Right renal pelvis (tissue), 4 donors: ENCODE measurements at places on chromosomes 7 and 10. TPM values are rescaled to one million over a fixed set of nuclear protein-coding genes. Genes with fewer than 3 reads are reported as not detected.

Gene BBIP1
- 41.2 TPM for polyA plus RNA-seq

- DNase-seq = no peak
Observed at GRCh38 chr7:128240696-128241386, at the start of gene LEP. Gene LEP, plus strand, starts transcription at chr7:128241278. Its CDS starts 10,741 bp downstream, at chr7:128252019.

DNA sequence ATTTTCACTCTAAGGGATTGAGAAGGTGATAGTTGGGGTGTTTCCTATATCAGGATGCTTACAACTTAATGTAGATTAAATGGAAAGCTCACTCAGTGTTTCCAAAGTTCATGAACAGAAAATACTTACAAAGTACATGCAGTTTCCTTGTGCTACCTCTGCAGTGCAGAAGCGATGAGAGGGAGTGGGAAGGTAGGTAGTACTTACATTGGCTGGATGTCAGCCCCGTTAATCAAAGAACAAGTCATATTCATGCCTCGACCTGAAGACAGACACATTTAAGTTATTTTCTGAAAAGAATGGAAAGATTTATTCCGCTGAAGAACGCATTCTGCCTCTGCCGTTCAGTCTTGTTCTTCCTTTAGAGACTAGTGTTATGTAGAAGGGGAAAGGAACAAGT lies 93.1 kb downstream of the ZMYND11 start:
- no peak for DNase-seq

Gene CDC123
- 136 TPM for polyA plus RNA-seq

DNA sequence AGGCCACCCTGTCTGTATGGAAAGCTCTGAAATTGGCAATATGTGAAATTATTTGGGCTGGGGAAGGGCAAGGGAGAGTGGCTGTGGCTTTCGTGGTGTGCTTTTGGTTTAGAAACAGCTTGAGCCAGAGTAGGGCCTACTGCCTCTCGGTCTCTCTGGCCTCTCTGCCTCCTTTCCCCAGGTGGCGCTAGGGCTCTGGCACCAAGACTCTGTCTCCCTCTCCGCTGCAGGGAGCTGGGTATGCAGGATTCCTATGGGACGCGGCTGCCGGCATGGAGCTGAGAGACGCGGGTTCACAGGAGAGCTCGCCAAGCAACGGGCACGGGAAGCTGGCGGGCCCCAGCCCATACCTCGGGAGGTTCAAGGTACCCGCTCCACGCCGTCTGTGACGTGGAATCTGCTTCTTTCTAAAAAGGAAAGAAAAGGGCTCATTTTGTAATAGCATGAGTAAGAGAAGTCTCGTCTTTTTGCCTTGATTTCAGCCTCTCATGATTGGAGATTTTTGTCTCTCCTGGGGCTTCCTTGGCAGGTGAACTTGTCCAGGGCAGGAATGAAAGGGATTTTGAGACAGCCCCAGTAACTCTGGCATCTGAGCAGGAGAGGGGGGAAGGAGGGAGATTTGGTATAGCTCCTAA lies 105.1 kb upstream of the ANLN start:
- DNase-seq = no peak

DNA sequence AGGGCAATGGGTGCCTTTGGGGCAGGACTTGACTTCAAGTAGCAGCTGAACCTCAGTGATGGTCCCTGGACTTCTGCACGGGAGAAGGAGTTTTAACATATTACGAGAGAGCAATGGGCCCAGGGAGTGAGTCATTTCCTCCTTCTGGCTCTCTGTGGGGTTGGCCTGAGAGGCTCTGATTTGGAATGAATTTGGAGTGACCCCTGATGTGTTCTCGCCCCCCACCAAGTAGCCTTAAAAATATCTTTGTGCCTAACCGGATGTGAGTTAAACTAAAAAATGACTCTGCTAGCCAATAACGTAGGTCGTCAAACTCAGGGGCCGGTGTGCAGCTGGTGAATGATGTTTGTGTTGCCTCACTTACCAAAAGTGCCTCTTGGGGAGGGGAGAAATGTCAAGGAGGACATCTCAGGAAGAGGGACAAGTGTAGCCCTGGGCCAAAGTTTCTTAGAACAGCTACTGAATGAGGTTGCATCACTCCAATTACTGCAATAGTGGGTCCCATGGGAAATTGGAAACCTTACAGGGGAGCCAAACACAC lies 656.6 kb downstream of the INHBA start:
- no peak for DNase-seq

Gene CNPY4
- polyA plus RNA-seq = 35.7 TPM

DNA sequence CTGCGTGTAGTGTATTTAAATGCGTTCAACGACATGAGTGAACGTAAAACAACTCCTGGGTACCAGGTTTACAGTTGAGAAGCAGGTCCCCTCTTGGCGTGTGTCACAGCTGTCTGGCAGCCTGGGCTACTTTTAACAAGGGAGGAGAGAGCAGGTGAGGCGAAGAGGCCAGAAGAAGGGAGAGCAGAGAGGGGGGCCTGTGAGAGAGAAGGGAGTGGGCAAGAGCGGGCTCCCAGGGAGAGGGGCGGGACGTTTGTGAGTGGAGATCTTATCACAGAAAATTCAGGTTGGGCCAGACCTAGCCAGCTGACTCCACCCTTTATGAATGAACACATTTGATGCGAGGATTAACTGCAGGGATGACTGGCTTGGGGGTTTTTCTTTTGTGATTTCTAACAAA lies 154.0 kb downstream of the CAMK1D start:
- no peak for DNase-seq
